Left cardiac atrium (tissue), 4 donors: ENCODE measurements at places on chromosomes 11 and 22.

GRCh38 chr11:64628596-64628995 lies 37.6 kb downstream of the SLC22A12 start:
- DNase-seq = no peak

GRCh38 chr11:73982990-73983740 lies 522 bp upstream of the UCP2 start:
- DNase-seq = peak; percentile 94

DNA sequence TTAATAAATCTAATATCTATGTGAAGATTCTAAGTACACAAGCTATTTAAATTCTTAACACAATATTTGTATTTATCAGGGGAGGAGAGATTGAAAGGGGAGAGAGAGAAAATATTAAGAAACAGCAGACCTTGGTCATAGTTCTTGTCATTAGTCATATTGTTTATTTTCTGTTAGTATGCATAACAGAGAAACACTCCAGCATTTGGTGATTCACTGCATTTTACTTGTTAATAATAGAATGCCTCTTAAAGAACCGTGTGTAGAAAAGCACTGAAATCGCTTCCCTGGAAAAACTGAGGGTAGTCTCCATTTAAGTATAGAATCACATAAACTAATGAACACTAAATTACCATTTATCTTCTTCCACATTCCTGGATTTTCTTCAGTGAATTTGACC lies 122.7 kb upstream of the TRPC6 start:
- no peak for DNase-seq

DNA sequence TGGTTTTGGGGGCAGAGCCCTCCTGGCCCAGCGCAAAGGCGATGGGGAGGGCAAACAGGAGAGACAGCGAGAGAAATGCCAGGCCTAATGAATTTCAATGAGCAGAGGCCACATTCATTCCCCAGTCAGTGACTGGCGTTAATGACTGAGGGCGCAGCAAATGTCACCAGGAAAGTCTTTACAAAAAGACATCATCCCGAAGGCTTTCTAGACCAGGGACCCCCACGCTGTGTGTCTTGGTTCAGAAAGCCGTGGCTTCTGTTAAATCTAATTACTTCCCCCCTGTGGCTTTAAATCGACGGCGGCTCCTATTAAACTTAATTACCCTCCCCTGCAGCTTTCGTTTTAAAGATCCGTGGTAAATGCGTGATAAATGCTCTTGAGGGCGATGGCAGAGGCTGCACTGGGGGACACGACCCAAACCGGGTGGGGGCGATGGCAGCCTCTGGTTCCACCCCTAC lies 1.6 kb upstream of the FGF19 start:
- no peak for DNase-seq

GRCh38 chr11:134557571-134558257 lies 145.7 kb upstream of the B3GAT1 start:
- no peak for DNase-seq

DNA sequence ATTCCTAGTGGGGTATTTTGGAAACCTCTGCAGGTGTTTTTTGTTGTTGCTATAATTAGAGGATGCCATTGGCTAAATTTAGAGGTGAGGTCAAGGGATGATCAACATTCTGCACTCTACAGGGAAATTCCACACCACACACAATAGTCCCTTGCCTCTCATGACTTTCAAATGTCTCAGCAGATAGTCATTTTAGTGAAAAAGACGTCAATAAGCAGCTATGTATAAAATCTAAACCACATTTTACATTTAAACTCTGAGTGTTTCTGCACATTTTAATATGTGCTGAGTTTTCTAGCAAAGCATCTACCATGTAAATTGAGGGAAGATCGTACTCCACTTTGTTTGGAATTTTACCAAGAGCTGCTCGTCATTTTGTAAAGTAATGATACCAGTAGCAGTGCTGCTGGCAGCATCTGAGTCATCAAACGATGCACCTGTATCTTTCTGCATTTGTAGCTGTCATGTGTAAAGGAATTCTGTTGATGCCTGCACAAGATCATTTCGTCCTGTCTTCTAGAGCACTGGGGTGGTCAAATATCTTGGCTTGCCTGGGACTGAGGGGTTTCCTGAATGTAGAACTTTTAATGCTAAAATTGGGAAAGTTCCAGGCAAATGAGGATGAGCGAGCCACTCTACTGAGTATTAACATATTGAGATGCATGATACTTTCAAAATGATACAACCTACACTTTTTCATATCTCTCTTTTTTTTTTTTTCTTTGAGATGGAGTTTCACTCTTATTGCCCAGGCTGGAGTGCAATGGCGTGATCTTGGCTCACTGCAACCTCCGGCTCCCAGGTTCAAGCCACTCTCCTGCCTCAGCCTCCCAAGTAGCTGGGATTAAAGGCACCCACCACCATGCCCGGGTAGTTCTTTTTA lies 414.5 kb upstream of the SYN3 start:
- DNase-seq = no peak

- no peak for DNase-seq
These were observed 10.7 kb downstream of the MS4A15 start for GRCh38 chr11:60767388-60767811.

DNA sequence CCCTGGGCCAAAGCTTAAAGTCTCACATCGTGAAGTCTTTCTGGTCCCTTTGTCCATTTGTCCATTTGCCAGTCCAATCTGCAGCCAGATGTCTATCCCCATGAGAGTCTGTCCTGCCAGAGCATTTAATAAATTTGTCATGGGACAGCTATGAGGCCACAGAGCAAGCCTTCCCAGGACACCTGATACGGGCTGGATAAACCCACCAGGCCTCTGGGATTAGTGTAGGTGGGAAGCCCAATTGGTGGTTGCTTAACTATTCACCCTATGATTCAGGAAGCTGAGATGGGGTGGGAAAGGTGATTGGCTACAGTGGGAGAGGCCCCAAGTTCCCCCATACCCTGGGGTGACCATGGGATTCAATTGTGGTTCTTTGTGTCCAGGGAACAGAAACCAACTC lies 39.9 kb downstream of the MYEOV start:
- DNase-seq = no peak

GRCh38 chr11:133498969-133499368 lies 33.3 kb downstream of the OPCML start:
- no peak for DNase-seq

DNA sequence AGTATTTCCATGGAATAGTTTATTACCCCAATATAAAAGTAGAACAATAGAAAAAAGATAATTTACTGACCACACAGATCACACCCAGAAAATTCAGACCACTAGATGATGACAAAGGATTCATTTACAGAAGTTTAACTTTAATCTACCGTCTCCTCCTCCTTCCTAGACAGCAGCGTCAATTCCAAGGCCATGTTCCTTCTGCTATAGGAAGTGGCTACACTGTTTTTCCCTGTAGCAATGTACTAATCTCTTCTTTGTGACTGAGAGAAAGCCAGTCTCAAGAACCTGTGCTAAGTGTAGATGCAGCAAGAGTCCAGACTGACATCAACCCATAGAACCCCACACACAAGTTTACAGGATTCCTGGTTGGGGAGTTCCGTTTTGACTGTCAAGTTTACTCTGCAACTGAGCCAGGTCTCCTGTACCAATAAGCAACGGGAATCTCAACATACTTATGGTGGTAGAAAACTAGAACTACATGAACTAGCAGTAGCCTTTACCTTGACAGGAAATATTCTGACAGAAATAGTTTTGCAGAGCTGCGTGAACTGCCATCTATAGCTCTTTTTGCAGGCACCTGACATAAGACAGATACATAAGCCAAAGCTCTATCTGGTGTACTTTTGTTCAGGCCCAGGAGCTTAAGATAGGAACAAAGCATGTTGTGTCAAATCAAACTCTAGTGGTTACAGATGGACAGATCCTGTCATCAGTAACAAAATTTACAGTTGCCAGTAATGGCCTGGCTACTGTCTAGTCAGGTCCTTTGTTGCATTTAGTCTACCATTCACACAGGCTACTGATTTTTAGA lies 42.9 kb downstream of the MRTFA start:
- DNase-seq = no peak

DNA sequence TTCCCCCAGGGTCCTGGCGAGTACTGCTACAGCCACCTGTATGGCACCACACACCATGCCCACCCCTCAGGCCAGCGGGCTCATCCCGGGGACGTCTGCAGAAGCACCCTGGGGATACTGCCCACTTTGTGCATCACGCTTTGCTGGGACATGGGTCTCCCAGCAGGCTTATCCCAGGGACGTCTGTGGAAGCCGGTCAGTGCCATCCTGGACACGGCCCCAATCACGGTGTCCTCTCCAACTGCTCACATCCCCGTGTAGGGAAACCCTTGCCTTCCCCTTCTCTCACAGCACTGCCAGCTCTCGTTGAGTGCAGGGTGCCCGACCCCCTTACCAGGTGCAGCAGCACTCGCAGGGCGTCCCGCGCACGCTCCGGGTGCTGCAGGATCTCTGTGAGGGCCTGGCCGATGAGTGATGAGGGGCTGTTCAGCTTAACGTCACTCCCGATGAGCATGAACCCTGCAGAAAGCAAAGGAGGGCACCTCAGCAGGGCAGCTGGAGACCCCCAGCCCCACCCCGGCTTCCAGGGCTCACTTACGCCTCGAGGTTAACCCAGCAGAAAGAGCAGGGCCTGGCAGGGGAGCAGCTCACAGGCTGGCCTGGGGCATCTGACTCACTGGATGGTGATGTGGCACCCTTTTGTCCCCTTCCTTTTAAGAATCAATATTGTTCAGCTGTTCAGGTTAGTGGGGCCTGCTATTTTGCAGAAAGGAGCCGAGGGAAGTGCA lies 76.9 kb upstream of the PITPNB start:
- DNase-seq = peak; percentile 16

GRCh38 chr22:24016156-24016555 lies 5.1 kb downstream of the CABIN1 start:
- DNase-seq = no peak

- DNase-seq = no peak
These were observed 26.7 kb downstream of the ALG8 start for GRCh38 chr11:78112582-78113275.

- DNase-seq = no peak
These were observed 63.1 kb upstream of the GRAMD1B start for GRCh38 chr11:123366924-123367323.

DNA sequence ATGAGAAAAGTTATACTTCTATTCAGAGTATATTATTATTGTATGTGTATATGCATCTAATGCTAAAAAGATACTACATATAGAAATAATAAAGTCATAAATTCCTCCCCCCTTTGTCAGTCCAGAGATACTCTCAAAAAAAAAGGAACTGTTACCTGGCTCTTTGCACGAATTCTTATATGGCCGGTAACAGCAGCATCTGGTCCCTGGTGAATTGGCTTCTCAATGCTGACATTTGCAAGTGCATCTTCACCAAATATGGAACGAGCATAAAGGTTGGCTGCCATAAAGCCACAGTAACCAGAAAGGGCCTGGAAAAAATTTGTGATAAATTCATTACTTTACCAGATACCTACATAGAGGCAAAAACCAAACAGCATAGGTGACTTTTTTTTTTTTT lies 41.2 kb downstream of the COPB1 start:
- DNase-seq = no peak

DNA sequence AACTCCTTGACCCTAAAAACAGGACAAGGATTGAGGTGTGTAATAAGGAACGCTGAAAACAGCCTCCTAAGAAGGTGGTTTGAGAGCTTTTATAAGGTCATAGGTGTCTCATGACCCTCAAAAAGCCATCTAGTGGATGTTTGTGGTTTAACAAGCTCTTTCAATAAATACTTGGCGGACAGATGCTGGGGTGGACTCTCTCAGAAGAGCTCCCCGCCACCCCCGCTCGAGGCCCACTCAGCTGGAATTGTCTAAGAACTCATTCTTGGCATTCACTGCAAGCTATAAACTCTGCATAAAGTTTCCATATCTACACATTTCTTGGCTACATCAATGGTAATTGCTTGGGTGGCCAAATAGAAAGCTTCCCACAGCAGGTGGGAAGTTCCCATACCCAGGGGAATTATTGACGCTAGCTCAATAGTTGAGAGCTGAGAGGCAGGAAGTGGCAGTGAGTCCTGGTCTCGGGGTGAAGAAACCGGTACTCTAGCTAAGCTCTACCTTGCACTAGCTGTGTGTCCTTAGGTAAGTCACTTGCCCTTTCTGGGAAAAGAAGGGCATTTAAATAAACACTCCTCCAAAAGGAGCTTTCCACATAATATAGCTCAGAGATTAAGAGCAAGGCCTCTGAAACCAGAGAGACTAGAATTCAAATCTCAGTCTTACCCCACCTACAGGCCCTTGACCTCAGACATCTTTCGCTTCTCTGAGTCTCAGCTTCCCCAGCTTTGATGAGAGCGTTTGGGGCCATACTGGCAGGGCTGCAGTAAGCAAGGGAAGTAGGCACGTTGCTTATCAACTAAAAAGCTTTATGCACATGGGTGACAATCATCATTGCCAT lies 6.4 kb downstream of the MS4A15 start:
- no peak for DNase-seq

DNA sequence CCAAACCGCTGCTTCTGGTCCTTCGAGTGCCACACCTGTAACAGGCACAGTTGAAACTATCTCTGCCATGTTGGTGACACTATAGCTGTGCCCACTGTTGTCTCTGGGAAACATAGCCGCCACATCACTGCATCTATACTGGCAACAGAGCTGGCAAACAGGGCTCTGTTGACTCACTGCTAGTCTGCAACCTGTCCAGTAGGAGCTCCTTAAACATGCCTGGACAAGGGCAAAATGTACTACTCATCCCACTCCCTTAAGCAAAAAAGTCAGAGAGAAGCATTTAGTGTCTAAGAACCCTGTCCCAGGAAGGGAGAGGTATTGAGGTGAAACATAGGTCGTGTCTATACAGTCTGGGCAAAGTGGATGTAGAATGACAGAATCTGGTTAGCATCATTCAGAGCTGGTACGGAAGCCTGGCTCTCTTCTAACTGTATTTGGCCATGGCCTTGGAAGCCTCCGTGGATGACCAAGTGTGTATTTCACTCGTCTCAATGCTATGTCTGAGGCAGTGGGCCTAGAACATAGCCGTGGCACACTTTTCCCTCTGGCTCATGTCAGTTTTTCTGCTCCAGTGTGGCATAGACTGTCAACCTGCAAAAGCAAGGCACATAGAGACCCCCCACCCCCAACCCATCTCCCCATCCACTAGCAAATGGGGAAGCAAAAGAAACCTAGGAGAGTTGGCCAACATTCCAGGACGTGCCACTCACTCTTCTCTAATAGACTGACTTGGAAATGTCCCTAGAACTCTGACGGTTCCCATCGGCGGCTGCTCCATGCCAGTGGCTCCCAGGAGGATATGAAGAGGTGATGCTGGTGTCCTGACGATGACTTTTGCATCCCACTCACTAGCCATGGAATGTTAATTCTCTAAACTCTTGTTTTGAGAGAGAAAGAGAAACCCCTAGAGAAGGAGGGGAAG lies 21.4 kb upstream of the PISD start:
- no peak for DNase-seq

GRCh38 chr22:49298834-49299750 lies 528.6 kb downstream of the BRD1 start:
- DNase-seq = no peak

- DNase-seq = peak; percentile 77
These were observed 5.8 kb upstream of the MIEF1 start for GRCh38 chr22:39496131-39496838.
